Fibroblast of skin of right biceps (primary cell): ENCODE measurements at places on chromosomes 1 and 21.
A peak's percentile ranks its signal among the peaks of the same experiment; 100 is the strongest.

GRCh38 chr1:192445839-192446489 is 129.2 kb downstream of the RGS21 start:
- peak; percentile 46 for DNase-seq

GRCh38 chr1:234239936-234240335 is 133.3 kb upstream of the COA6 start:
- no peak for DNase-seq

DNA sequence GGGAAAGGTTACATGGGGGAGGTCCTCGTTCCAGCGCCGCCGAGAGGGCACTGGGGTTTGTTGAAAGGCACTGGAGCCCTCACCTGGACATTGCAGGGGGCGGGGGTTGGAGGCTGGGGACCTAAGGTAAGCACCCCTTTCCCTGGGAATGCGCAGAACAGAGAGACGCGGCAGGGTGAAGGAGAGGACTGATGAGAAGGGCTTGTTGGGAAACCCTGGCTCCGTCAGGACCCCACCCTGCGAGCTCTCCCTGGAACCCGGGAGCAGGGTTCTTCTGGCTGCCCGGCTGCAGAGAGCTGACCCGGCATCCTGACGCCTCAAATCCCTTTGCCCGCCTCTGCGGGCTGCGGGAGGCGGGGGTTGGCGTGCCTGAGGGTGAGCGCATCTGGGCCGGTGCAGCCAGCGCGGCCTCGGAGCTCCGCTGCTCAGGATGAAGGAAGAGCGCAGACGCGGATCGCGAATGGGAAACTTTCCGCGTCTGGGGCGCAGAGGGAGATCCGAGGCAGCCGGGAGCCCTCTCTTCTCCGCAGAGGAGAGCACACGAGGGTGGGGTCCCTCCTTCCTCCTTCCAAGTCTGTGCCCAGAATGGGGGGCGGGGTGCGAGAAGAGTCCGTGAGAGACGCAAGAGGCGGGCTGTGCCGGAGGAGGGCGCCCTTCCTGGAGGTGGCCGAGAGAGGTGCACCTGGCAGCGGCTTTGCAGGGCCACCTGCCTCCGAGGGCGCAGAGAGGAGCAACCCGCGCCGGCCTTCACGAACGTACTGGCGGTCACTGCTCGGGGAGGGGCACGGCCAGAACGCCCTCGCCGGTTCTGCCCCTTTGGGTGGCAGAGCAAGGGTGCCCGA is 2.4 kb downstream of the IGSF21 start:
- DNase-seq = no peak

- DNase-seq = no peak
Observed at GRCh38 chr1:88357729-88358128, 326.3 kb upstream of the PKN2 start.

- DNase-seq = peak; percentile 99
Observed at GRCh38 chr1:2391041-2391930, at the start of the genes MORN1 and RER1. MORN1 (minus strand) TSS chr1:2391554; CDS start chr1:2391533, 21 bp downstream. RER1 (plus strand) TSS chr1:2391841; CDS start chr1:2395791, 3,950 bp downstream.

- no peak for DNase-seq
Observed at GRCh38 chr1:154178013-154178412, 13.9 kb downstream of the TPM3 start.

- no peak for DNase-seq
Observed at GRCh38 chr1:233863901-233864545, 40.5 kb upstream of the SLC35F3 start.

- no peak for DNase-seq
Observed at GRCh38 chr1:44717653-44718052, 13.3 kb downstream of the RNU5D-1 start.

- no peak for DNase-seq
Observed at GRCh38 chr1:239262538-239262937, 123.8 kb upstream of the CHRM3 start.

GRCh38 chr1:71088645-71089287 is 7.9 kb upstream of the ZRANB2 start:
- no peak for DNase-seq

DNA sequence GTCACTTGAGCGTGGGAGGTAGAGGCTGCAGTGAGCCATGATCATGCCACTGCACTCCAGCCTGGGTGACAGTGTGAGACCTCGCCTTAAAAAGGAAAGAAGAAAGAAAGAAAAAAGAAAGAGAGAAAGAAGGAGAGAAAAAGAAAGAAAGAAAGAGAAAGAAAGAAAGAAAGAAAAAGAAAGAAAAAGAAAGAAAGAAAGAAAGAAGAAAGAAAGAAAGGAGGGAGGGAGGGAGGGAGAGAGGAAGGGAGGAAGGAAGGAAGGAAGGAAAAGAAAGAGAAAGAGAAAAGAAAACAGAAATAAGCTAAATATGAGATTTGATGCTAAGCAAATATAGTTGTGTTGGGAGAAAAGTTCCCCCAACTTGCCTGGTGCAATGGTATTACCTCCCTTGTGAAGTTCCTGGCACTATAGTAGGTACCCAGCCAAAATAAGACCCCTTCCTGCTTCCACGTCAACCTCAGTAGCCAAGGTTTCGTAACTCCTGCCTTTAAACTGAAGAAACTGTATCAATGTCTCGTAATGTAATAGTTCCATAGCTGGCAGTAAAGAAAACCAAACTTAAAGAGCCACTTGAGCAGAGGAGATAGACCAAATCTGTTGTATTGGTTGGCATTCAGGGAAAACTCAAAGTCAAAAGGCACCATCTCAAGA is 88.1 kb upstream of the HNRNPU start:
- no peak for DNase-seq

GRCh38 chr1:179034720-179035119 is 9.0 kb downstream of the FAM20B start:
- peak; percentile 51 for DNase-seq

DNA sequence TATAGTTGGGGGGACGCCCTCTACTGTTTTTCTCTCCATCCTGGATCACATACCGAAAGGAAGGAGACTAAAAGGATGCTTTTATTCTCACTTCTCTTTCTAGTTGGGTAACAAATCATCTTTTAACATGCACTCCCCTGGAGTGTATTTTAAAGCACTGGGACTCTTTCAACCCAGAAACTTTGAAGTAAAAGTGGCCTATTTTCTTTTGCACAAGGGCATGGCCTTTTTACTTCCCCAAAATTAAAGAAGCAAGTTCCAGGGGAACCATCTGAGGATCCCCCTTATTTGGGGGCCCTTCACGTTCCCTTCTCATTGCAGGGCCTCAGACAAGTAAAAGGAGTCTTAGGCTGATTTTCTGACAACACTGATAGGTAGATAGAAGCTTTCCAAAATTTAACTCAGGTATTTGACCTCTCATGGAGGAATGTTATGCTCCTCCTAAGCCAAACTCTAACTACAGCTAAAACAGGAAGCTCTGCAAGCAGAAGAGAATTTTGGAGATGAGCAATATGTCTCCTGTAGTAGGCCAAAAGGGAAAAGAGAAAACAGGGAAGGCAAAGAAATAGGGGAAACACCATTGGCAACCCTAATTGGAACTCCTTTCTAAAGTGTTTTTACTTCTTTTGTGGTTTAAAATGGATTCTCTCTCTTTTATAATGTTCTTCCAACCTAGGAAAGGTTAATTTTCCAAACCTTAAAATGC is 8.9 kb upstream of the CD46 start:
- no peak for DNase-seq

DNA sequence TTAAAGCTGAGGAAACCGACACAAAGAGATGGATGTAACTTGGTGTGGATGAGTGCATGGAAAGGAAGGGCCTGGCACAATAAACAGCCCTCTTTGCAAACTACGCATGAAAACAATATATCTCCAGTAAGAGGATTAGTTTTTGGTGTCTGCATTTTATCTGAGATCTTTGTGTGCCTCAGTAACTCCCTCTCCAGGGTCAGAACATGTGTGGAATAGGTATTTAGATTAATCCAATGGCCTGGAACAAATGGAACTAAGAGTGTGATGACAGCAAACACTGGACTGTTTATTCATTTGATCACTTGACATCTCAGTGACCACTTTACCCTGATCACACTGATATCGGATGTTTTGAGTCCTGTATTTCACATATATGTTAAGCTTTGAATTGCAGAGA is 45.3 kb downstream of the AKNAD1 start:
- no peak for DNase-seq

- DNase-seq = no peak
Observed at GRCh38 chr1:113654883-113655282, 104.4 kb downstream of the PHTF1 start.

- DNase-seq = peak; percentile 13
Observed at GRCh38 chr1:51714374-51715019, 97.6 kb downstream of the OSBPL9 start.

GRCh38 chr1:8671306-8671917 is 146.0 kb downstream of the RERE start:
- peak; percentile 74 for DNase-seq

GRCh38 chr1:56249234-56249633 is 330.1 kb downstream of the PLPP3 start:
- no peak for DNase-seq

DNA sequence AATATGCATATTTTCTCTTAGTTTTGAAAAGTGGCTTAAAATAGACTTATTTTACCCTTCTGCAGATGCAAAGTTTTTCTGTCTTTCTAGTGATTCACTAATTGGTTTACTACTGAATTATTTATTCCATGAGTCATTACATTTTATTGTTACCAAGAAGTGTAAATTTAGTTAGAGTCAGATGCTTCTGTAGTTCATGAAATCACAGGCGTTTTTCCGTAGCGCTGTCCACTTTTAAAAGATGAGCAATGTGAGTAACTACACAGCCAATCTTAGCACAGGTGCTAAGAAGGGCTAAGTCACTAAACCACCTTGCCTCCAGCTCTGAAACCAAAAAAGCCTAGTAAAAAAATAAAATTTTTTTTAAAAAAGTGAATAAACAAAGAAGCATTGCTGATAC is 24.7 kb downstream of the RGS13 start:
- peak; percentile 38 for DNase-seq
